T-helper 2 cell treated with Interferon-gamma antibody and Interleukin-4, amounts not matched to agents 5 μg/mL and 100 μg/mL, for 36 hours (primary cell): ENCODE measurements at places on chromosomes 1 and 21.

DNA sequence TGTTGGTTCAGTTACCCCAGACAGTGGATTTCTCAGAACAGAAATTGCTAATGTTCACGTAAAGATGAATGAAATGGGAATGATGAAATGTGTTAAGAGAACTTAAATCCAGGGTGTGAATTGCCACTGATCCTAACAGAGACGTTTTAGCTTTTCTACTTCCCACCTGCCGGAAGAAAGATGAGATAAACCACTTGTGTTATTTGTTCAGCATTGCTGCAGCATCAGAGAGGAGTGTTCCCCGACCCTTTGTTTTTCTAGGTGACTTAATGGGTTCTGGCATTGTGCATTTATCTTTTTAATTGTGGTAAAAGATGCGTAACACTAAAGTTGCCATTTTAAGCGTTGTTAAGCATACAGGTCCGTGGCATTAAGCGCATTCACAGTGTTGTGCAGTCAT lies 122.3 kb downstream of the GALNT2 start:
- peaks cover 11% of the 10 kb centered on the region for H3K36me3 ChIP-seq
- H3K27me3 ChIP-seq: no peaks in the 10 kb centered on the region

- H3K4me1 ChIP-seq: peaks cover 29% of the 10 kb centered on the region
- no peak for DNase-seq
- peak overlapping the region; percentile 32 for H3K27ac ChIP-seq
- H3K4me3 ChIP-seq: no peak overlapping the region
- H3K27me3 ChIP-seq: no peaks in the 10 kb centered on the region
These were observed 30.7 kb downstream of the CNIH4 start for GRCh38 chr1:224387302-224387912.

DNA sequence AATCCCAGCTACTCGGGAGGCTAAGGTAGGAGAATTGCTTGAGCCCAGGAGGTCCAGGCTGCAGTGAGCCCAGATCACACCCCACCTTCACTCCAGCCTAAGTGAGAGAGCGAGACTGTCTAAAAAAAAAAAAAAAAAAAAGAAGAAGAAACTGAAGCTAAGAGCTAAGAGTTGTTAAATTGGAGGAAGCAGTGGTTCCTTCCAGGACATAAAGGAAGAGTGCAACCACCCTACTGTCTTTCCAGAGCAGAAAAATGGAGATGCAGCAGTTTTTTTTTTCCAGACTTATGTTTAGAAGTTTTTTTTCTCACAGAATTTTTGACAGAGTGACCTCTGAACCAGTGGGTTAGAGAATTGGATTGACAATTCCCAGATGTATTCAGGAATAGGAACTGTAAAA lies 88.7 kb downstream of the HLX start:
- no peak overlapping the region for H3K4me3 ChIP-seq
- DNase-seq: no peak
- H3K4me1 ChIP-seq: no peaks in the 10 kb centered on the region
- no peaks in the 10 kb centered on the region for H3K27me3 ChIP-seq

DNA sequence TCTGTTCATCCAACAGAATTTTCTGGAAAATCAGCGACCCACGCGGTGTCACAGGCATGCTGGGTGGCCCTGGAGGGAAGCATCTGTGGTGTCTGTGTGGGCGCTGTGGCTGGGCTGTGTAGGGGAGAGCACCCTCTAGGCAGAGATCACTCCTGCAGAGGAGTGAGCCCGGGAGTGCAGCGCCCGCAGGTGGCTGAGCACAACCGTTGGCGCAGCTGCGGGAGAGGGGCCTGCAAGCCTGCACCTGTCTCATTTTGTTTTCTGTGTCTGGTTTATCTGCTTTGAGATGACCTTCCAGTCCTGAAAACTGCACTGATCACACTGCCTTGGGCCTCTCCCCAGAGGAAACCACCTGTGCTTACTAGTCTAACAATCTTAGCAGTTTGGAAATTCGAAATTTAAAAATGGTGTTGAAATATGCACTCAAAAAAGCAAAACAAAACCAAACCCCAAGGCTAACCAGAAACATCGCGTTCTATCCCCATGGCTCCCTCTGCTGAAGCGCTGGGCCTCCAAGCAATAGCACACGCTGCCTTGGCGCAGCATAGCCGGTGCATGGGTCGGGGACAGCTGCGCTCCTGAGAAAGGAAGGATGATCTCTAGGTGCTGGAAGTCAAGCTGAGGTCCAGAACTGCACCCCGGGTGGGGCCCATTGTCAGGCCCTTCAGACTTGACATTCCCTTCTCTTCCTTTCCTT lies 4.8 kb downstream of the FAM3B start:
- no peaks in the 10 kb centered on the region for H3K36me3 ChIP-seq
- H3K4me1 ChIP-seq: peaks cover 2% of the 10 kb centered on the region
- H3K4me3 ChIP-seq: no peak overlapping the region

- peaks cover 2% of the 10 kb centered on the region for H3K27me3 ChIP-seq
- peaks cover 9% of the 10 kb centered on the region for H3K4me1 ChIP-seq
- H3K27ac ChIP-seq: no peak overlapping the region
These were observed 1.4 kb upstream of the SPRR4 start for GRCh38 chr1:152969036-152969435.

DNA sequence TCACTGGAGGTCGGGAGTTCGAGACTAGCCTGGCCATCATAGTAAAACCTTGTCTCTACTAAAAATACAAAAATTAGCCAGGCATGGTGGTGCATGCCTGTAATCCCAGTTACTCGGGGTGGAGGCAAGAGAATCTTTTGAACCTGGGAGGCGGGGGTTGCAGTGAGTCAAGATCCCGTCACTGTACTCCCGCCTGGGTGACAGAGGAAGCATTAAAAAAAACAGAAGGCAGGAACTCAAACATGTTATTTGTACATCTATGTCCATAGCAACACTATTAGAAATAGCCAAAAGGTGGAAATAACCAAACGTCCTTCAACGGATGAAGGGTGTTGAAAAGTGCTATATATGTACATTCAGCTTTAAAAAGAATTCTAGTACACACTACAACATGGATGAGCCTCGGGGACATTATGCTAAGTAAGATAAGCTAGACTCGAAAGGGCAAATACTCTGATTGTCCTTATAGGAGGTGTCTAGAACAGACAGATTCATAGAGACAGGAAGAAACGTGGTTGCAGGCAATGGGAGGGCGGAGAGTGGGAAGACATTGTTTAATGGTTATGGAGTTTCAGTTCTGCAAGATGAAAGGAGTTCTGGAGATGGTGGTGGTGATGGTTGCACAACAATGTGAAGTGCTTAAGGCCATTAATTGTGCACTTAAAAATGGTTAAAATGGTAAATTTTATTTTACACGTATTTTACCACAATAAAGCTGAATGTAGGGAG lies 19.2 kb downstream of the NLRP3 start:
- H3K27ac ChIP-seq: no peak overlapping the region
- H3K36me3 ChIP-seq: no peaks in the 10 kb centered on the region
- peaks cover 1% of the 10 kb centered on the region for H3K4me1 ChIP-seq
- DNase-seq: no peak
- H3K4me3 ChIP-seq: no peak overlapping the region
- H3K27me3 ChIP-seq: no peaks in the 10 kb centered on the region

DNA sequence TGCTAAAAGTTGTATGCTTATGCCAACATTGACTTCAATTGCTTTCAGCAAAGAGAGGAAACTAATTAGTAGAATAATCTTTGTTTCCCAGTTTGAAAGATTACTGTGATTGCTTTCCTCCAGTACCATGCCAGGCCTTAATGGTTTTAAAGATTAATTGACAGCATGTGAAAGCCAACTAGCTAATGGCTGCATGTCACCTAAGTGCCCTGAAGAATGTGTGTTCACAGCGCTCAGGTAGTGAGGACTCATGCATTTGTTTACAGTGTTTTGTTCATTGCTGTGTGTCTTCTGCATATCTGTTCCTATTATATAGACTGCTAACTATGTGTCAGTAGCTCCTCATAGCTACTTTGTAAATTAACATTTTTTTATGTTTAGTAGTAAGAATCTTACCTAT lies 335.6 kb downstream of the LRRIQ3 start:
- no peaks in the 10 kb centered on the region for H3K36me3 ChIP-seq
- no peaks in the 10 kb centered on the region for H3K4me1 ChIP-seq
- H3K4me3 ChIP-seq: no peak overlapping the region
- no peaks in the 10 kb centered on the region for H3K27me3 ChIP-seq
- no peak overlapping the region for H3K27ac ChIP-seq

- H3K36me3 ChIP-seq: no peaks in the 10 kb centered on the region
- no peak overlapping the region for H3K27ac ChIP-seq
- no peak for DNase-seq
- peaks cover 56% of the 10 kb centered on the region for H3K27me3 ChIP-seq
These were observed 13.2 kb downstream of the KLHDC8A start for GRCh38 chr1:205343431-205344065.

- H3K4me3 ChIP-seq: no peak overlapping the region
- H3K27me3 ChIP-seq: peaks cover 59% of the 10 kb centered on the region
- DNase-seq: no peak
- peaks cover 3% of the 10 kb centered on the region for H3K4me1 ChIP-seq
These were observed 3.4 kb downstream of the HES2 start for GRCh38 chr1:6416295-6416656.

- H3K27me3 ChIP-seq: no peaks in the 10 kb centered on the region
- H3K36me3 ChIP-seq: peaks cover 19% of the 10 kb centered on the region
- H3K4me1 ChIP-seq: peaks cover 20% of the 10 kb centered on the region
- peak overlapping the region; percentile 51 for H3K27ac ChIP-seq
- no peak for DNase-seq
- peak overlapping the region; percentile 49 for H3K4me3 ChIP-seq
These were observed 2.8 kb upstream of the ELOVL1 start for GRCh38 chr1:43370564-43370963.

DNA sequence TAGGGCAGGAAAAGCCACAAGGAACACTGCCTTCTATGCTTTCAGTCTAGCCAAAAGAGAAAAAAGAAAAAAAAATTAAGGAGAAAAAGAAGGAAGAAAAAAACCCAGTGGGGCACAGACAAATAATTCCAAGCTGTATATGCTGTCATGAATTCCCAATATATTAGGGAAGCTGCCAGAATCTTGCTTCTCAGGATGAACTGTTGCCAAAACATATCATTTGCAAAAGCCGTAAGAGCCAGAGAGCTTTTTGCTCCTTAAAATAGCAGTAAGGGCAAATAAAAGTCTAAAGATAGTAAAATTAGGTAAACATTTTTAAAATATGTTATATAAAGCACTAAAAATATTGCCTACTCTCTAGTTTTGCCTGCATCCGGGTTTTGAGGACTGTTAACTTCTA lies 52.1 kb downstream of the PGM1 start:
- peaks cover 26% of the 10 kb centered on the region for H3K4me1 ChIP-seq
- no peak overlapping the region for H3K27ac ChIP-seq
- no peak overlapping the region for H3K4me3 ChIP-seq
- DNase-seq: no peak
- peaks cover 59% of the 10 kb centered on the region for H3K36me3 ChIP-seq
- H3K27me3 ChIP-seq: no peaks in the 10 kb centered on the region

DNA sequence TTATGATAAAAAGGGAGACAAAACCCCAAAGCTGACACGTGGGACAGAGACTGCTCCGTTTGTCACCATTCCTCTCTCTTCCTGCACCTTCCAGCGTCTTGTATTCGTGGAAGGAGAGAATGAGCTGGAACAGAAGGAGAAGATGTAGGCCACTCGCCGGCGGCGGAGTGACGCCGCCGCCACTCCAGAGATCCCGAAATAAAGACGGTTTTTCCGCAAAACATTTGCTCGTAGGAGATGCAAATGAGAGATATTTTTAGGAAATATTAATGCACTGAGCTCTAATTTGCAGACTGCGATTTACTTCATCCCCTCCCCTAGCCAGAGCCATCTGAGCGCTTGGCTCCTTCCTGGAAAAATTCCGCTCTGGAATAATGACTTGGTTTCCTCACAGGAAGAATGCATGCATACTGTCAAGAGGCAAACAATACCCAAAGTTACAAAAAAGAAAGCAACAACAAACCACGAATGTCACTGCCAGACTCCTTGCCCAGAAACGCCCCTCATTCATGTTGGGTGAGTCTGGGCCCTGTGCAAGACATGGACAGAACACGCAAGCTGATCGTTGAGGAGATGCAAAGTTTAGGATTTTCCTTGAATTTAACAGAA lies 18.0 kb upstream of the ADARB1 start:
- H3K4me3 ChIP-seq: no peak overlapping the region
- H3K27me3 ChIP-seq: peaks cover 10% of the 10 kb centered on the region
- no peaks in the 10 kb centered on the region for H3K4me1 ChIP-seq
- H3K27ac ChIP-seq: no peak overlapping the region
- H3K36me3 ChIP-seq: no peaks in the 10 kb centered on the region

DNA sequence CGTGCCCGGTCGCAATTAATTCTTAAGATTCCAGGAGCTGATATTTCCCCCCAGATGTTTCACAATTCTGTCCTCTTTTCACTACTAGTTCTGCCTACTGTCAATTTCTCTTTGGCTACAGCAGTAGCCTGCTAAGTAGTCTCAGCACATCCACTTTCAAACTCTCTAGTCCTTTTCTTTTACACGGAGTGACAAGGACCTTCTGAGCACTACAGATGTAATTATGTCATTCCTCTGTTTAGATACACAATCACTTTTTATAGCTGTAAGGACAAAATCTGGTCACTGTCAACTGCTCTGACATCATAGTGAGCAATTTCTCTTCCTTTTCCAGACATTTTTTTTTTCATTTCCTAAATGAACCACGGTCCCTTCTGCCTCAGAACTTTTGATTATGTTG lies 421.7 kb upstream of the CHRM3 start:
- no peaks in the 10 kb centered on the region for H3K36me3 ChIP-seq
- no peak overlapping the region for H3K27ac ChIP-seq
- H3K27me3 ChIP-seq: no peaks in the 10 kb centered on the region
- DNase-seq: no peak
- no peaks in the 10 kb centered on the region for H3K4me1 ChIP-seq
- no peak overlapping the region for H3K4me3 ChIP-seq

- DNase-seq: peak; percentile 77
- H3K4me1 ChIP-seq: peaks cover 25% of the 10 kb centered on the region
- H3K36me3 ChIP-seq: peaks cover 2% of the 10 kb centered on the region
- H3K27me3 ChIP-seq: no peaks in the 10 kb centered on the region
- peak overlapping the region; percentile 96 for H3K27ac ChIP-seq
- H3K4me3 ChIP-seq: peak overlapping the region; percentile 86
These were observed 27.7 kb upstream of the LY9 start for GRCh38 chr1:160768295-160768657.

DNA sequence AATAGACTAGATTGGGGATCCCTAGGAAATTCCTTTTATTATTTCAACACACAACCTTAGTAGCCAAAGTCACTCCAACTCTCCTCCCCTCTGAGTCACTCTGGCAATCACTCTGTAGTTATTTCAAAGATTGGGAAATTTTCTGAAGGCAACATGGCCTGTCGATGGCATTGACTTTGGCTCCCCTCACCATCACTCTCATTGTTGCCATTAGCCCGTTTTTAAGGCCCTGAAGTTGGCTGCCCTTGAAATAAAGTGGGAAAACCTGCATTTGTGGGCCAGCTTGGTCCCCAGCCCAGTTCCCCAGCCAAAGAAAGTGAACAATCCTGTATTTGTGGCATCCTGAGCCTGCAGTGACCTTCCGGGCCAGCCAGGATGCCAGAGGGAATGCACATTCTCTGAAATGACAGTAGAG lies 52.5 kb downstream of the CDC7 start:
- no peak overlapping the region for H3K4me3 ChIP-seq
- DNase-seq: no peak
- no peaks in the 10 kb centered on the region for H3K27me3 ChIP-seq
- H3K36me3 ChIP-seq: peaks cover 9% of the 10 kb centered on the region
